NCI-H1436 treated with DMSO at 0.1 percent for 48 hours (cell line): ENCODE measurements at places on chromosomes 7 and 10.

GRCh38 chr10:133157662-133158436, 2.2 kb upstream of the KNDC1 start:
- no peak for DNase-seq

- no peak for DNase-seq
Measured at GRCh38 chr7:114889646-114890285, 32.1 kb upstream of the MDFIC start.

GRCh38 chr7:18177815-18178660, 150.4 kb upstream of the PRPS1L1 start:
- DNase-seq = no peak

DNA sequence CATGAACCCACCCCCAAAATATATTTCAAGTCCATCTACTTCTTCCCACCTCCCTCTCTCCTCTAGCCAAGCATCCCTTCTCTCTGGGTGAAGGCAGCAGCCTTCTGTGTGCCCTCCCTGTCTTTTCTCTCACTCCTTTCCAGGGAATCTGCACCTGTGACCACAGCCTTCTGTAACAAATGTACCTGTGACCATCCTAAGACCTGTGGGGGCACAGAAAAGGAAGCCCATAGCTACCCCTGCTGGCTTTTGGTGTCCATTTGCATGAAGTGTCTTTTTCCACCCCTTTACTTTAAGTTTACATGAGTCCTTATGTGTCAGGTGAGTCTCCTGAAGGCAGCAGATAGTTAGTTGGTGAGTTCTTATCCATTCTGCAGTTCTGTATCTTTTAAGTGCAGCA, 2.0 kb upstream of the TBXAS1 start:
- DNase-seq = no peak

GRCh38 chr10:101558204-101558603, 29.9 kb downstream of the POLL start:
- DNase-seq = no peak

DNA sequence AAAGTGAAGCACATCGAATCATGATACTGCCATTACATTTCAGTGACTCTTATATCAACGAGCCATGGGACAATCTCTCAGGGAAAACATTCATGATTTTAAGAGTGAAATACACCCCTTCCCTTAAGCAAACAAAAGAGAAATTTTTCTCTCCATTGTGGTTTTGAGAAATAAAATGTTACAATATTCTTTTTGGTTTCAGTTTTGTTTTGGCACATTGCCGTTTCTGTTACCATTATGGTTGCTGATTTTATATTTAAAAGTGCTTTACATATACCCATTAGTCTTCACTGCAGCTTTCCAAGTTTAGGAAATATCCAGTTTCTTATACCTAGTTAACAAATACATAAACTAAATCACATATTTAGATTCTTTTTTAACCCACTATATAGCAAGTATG, 126.8 kb upstream of the SEM1 start:
- DNase-seq = no peak

DNA sequence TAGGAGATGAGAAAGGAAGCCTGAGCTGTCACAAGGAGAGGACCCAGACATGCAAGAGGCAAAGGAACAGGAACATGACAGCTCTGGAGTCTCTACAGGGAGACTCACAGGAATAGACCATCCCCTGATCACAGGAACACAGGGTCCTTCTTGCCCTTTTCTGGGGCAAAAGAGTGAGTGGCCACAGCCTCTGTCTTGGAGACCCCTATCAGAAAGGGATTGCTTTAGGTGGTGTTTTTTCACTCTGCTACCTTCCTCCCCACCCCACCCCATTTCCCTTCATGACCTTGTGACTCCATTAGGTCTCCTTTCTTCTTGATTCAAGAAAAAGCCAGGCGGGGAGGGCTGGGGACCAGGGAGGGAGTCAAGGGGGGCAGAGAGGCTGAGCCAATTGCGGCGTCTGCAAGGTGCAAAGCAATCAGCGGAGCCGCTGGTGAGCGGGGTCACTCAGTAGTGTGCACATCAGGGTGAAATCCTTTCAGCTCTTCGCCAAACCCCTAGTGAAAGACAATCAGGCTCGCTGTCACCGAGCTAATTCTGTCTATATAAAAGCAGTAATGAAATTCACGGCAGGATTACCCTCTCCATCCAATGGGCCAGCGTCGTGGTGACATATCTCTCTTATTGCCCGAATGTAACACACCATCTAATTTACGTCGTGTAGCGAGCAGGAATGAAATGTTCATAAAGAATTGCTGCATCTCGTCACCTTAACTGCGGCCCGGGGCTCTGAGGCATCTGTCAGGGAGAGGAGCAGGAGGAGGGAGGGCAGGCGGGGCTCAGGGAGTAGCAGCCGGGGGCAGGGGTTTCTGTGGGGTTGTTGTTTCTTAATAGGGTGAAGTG, 31.5 kb upstream of the BTRC start:
- no peak for DNase-seq

DNA sequence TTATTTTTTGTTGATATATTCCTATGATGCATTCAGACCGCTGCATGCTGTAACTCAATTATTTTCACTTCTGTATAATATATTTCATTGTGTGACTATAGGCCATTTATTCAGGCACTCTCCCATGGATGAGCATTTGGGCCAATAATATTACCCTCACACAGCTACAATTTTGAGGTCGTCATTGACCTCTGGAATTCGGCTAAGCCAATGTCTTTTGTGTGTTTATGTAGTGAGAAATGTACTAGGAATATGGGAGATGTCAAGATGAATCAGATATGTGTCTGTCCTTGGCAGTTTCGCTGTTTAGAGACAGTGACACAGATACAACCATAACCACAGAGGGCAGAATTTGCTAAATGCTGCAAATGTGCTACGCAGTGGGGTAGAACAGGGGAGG, 474.2 kb downstream of the ADRA2A start:
- no peak for DNase-seq

GRCh38 chr10:58041901-58042300, 225.8 kb downstream of the IPMK start:
- no peak for DNase-seq

DNA sequence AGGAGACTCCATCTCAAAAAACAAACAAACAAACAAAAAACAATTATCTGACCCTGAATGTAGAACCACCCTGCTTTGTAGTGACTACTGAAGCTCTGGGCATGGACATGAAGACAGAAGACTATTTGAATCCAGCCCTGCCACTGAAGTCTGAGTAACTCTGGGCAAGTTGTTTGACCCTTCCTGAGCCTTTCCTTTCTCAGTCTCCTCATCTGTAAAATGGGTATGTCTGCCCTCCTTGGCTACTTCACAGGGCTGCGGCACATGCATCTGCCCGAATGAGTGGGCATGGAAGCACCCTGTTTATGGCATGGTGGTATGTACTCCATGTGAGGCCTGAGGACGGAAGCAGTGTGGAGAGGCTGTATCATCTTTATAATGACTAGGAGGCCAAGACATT, 22.2 kb upstream of the MALSU1 start:
- DNase-seq = no peak

DNA sequence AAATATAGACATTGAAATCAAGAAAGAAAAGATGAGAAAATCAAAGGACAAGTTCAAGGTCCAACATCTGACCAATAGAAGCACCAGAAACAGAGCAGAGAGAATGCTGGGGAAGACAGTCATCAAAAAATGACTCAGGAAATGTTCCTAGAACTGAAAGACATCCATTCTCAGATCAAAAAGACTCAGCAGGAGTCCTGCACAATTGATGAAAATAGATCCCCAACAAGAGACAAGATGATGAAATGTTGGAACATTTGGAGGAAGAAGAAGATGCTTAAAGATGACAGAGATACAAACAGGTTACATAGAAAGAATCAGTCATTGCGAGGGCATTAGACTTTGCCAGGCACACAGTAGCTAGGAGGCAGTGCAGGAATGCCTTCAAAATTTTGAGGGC, 30.0 kb upstream of the EIF5AL1 start:
- DNase-seq = no peak
